ENCODE measurements at places on chromosomes 16 and 17. TPM values are rescaled to one million over a fixed set of nuclear protein-coding genes. Genes with fewer than 3 reads are reported as not detected.

The SMPD3 gene
- polyA plus RNA-seq, result 1.2 TPM

The ELMO3 gene
- polyA plus RNA-seq, result 5.6 TPM

The GAS2L2 gene
- polyA plus RNA-seq, result 0.08 TPM

The AATK gene
- 4.6 TPM for polyA plus RNA-seq

The BTBD17 gene
- polyA plus RNA-seq, result 0.11 TPM

The CLEC18A gene
- 47.6 TPM for polyA plus RNA-seq

The KIF19 gene
- 0.66 TPM for polyA plus RNA-seq

The HBQ1 gene
- polyA plus RNA-seq, result 0.67 TPM

The CHST6 gene
- polyA plus RNA-seq, result 0.65 TPM

The TVP23B gene
- 52.7 TPM for polyA plus RNA-seq

The CD79B gene
- polyA plus RNA-seq, result 3.1 TPM

The SMIM36 gene
- not detected for polyA plus RNA-seq

The CLUH gene
- polyA plus RNA-seq, result 69.3 TPM

- DNase-seq, result no peak
Measured at GRCh38 chr16:56203052-56203451, 11.8 kb downstream of the GNAO1 start.

DNA sequence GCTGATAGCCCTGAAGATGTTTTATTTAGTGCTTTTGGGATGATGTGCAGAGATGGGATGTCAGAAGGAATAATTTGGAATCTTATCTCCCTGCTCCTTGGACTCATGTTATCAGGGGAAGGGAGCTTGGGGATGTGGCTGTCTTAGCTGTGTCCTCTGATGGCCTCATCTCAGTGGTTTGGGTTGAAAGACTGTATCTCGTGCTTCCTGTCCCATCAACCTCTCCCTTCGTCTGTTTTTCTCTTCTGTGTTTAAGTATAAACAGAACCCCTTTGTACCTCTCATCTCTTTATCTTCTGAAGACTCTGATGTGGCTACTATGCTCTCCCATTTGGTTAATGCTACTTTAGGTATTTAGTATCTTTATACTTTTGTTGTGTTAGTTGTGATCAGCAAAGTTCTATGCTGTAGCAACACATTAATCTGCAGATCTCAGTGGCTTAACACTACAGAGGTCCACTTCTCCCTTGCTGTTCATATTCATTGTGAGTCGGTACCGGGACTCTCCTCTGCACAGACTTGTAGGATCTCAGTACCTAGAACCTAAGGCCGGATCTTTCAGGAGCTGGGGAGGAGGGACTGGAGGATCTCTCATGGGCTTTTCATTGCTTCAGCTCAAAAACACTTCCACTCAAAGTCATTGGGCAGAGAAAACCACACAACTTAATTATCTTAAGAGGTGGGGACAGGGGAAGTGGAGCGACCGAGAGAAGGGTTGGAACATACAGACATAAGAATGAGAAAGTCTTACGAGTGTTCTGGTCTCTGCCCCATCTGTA lies 28.8 kb downstream of the PRKCA start:
- DNase-seq, result no peak

- DNase-seq, result no peak
Measured at GRCh38 chr17:78557598-78558039, 19.6 kb downstream of the DNAH17 start.

GRCh38 chr16:69448470-69449193 lies 24.2 kb downstream of the CYB5B start:
- DNase-seq, result no peak

DNA sequence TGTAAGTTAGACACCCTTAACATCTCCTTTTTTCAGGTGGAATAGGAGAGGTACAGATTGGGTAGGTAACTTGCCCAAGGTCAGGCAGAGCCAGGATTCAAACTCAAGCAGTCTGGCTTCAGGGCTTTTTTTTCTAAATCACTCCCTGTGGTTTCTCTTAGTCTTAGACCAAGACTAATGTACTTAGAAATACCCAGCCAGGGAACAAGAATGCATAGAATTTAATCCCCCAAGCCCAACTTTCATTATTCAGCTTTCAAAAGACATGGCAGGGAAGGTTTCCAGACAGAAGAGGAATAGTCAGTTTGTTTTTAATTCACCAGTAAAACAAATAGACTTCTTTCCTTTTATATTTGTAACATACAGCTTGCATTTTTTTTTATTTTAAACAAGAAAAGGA lies 305.2 kb upstream of the RBFOX1 start:
- no peak for DNase-seq

DNA sequence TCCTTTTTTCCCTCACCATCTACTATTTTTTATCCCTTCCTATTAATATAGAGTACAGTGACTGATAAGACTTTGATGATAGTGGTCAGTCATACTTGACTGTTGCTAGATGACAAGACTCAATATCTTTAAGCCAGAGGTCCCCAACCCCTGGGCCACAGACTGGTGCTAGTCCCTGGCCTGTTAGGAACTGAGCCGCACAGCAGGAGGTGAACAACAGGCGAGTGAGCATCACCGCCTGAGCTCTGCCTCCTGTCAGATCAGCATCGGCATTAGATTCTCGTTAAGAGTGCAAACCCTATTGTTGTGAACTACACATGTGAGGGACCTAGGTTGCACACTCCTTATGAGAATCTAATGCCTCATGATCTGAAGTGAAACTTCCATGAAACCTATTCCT lies 341.3 kb downstream of the BCAS3 start:
- DNase-seq, result no peak

GRCh38 chr17:38419508-38419981 lies 8.7 kb upstream of the ARHGAP23 start:
- DNase-seq, result no peak

DNA sequence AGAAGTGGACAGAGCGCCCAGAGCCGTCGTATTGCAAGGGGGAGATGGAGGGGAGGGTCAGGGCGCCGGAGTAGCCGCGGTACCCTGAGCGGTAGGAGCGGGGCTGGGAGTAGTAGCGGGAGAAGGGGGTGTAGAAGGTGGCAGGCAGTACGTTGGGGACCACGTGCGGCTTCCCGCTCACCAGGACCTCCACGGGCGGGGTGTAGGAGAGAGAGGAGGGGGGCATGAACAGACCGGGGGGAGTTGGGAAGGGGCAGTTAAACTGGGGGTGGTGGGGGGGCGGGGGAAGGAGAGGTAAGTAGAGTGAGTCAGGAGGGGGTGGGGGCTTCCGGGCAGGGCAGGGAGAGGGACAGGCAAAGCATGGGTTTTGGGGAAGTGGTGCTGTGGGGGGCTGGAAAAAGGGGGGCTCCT lies 16.8 kb downstream of the ST6GALNAC2 start:
- DNase-seq, result no peak

DNA sequence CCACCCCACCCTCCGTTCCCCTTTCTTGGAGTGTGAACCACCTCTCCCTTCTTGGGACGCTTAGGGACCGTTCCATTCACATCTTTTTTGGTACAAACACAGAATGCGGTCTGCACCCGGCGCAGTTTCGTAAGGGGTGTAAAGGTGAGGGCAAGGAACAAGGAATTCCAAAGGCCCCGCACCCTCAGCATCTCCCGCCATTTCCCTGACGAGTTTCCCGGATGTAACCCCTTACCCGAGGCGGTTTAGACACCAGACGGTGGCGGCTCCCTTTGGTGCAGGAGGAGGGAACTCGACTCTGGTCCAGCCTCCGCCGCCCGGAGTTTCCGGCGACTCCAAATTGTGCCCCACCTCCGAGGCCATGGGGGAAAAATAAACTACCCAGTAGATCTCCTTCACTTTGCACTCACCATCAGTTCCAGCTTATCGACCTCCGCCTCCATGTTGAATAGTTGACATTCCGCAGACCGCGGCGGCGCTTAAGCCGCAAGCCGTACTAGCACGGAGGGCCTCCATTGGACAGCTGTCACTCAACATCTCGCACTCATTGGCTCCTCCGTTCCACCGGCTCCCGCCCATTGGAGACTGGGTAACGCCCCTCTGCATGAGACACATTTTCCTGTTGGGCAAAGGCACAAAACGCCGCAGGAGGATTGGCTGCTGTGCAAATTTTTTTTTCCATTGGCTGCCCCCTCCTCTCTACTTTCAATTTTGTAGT lies at the start of gene SKA2:
SKA2 (minus strand) TSS at position 466 of the 718 bp plus-strand sequence; CDS start at position 443, 23 bp downstream.
- peak; percentile 99 for DNase-seq

- DNase-seq, result no peak
Measured at GRCh38 chr16:11640987-11641817, 27.1 kb upstream of the SNN start.

GRCh38 chr16:3759736-3760135 lies 42.4 kb upstream of the TRAP1 start:
- no peak for DNase-seq

DNA sequence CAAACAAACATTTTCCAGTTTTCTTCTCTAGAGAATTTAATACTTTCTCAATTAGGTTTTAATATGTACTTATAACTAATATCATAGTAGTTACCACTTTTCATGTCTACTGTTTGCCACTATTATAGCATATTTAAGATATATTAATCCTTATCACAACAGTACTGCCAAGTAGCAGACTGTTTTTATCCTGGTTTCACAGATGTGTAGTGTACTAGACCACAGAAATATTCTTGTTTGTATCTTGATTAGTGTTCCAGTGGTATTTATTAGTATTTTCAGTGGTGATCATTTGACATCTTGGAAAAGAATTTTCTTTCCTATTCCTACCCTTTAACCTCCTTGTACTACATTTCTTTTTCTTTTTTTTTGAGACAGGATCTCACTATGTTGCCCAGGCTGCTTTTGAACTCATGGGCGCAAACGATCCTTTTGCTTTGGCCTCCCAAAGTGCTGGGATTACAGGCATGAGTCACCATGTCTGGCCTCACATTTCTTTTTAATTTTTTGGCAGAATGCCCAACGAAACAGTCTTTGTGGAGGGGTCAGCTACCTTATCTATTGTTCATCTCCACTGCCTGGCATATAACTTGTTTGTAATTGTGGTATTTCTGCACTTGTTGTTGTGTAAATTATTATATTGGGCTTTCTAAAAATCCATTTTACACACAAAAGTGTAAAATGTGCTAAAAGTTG lies 27.2 kb downstream of the MAP2K4 start:
- DNase-seq, result no peak

GRCh38 chr16:11603331-11603750 lies 16.6 kb upstream of the LITAF start:
- no peak for DNase-seq

DNA sequence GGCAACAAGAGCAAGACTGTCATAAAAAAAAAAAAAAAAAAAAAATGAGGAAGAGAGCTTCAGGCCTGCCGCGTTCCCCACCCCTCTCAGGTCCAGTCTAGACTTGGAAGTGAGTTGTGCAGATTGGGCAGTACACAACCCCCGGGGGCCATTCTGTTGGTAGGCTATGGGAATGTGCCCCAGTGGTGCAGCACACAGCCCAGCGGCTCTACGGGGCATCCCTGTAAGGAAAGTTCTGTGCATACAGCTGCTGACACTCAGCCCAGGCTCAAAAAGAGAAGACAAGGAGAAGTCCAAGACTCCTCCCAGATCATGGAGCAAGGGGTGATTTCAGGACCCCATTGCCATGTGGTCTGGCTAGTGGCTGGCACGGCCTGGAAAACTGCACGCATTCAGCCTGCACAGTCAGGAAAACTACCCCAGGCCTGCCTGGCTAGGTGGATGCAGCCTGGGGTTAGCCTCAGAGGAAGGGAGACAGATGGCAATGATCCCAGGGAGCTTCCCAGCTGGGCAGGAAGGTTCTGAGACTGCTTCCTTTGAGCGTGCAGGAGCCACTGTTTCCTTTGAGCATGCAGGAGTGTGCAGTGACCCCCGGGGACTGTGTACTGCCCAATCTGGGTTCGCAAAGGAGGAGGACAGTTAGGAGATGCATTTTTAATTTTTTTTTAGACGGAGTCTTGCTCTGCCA lies 44.8 kb downstream of the PECAM1 start:
- DNase-seq, result no peak

DNA sequence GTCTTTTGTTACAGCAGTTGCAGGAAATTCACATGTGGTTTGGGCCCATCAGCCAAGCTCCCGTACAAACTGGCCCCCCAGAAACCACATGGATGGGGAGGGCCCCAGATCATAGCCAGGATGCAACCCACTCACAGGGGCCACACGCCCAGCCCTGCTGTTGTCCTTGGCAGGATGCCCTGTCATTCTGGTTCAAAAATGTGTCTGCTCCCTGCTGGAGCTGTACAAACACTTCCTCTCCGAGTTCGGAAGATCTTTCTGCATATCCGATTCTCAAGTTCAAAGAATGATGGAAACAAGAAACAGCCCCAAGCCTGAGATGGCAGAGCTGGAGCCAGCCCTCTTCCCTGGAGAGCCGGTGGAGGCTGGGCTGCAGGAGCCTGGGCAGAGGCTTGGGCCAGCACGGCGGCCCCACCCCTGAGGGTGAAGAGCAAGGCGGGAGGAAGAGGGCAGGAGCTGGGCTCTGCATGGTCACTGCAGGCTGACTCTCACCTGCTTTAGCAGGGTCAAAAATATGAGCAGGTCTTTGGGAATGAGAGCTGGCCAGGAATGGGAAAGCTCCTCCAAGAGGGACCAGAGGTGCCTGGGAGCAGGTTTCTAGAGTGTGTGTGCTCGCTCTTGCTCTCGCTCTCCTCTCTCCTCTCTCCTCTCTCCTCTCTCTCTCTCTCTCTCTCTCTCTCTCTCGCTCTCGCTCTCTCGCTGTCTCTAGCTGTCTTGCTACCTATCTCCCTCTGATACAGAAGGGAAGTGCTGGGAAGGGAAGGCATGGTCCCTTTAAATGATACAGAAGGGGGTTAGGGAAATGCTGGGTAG lies 34.7 kb upstream of the ENPP7 start:
- DNase-seq, result peak; percentile 55

GRCh38 chr16:58020628-58021521 lies 4.7 kb upstream of the MMP15 start:
- no peak for DNase-seq

DNA sequence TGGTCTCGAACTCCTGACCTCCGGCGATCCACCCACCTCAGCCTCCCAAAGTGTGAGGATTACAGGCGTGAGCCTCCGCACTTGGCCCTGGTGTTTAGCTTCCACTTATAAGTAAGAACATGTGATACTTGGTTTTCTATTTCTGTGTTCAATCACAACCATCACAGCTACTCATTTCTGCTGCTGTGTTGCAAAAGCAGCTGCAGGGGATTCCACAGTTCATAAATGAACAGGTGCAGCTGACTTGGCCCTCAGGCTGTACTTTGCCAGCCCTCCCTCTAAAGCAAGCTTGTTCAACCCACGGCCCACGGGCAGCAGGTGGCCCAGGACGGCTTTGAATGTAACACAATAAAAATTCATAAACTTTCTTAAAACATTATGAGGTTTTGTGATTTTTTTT lies 79.2 kb downstream of the SLC39A11 start:
- DNase-seq, result no peak

DNA sequence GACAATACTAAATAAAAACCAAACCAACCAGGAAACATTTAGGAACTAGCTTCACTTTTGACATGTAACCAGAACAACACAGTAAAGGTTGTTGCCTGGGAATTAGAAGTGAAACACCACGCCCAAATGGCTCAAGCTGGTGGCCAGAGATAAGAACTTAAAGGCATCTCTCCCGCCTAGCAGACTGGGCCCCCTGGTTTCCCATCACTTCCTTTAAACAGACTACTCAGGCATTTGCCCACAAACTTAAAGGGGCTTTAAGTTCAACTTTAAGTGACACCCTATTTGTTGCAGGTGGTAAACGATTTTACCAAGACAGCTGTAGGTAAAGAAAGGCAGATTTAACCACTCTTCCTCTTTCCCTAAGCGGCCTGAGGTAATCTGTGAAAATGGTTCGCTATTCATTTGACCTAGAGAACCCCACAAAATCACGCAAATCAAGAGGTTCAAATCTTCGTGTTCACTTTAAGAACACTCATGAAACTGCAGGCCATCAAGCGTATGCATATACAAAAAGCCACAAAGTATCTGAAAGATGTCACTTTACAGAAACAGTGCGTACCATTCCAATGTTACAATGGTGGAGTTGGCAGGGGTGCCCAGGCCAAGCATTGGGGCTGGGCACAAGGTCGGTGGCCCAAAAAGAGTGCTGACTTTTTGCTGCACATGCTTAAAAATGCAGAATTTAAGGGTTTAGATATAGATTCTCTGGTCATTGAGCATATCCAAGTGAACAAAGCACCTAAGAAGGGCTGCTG lies 40.8 kb upstream of the BPTF start:
- DNase-seq, result no peak

All from renal cortex interstitium (tissue), 15 donors.